ENCODE measurements at places on chromosomes 12 and 14. TPM values are rescaled to one million over a fixed set of nuclear protein-coding genes. Genes with fewer than 3 reads are reported as not detected.

The UNC79 gene
- total RNA-seq = 94.2 TPM

The LRRIQ1 gene
- total RNA-seq = 6.9 TPM

The HOXC4 gene
- not detected for total RNA-seq

The SDR9C7 gene
- 0.31 TPM for total RNA-seq

The MMP17 gene
- 64.5 TPM for total RNA-seq

The DTX3 gene
- total RNA-seq = 81.7 TPM

The GALNT4 gene
- 4.1 TPM for total RNA-seq

The PTPN11 gene
- total RNA-seq = 89.2 TPM

The PRR4 gene
- 13.5 TPM for total RNA-seq

The DLGAP5 gene
- 6.6 TPM for total RNA-seq

The MGST1 gene
- 2.8 TPM for total RNA-seq

All from parietal lobe (tissue), 2 donors.